Common myeloid progenitor, CD34-positive (primary cell): ENCODE measurements at places on chromosomes 2 and 18.

- H3K4me1 ChIP-seq: no peaks in the 10 kb centered on the region
- H3K4me3 ChIP-seq: no peak overlapping the region
- H3K36me3 ChIP-seq: no peaks in the 10 kb centered on the region
- H3K27ac ChIP-seq: no peak overlapping the region
- DNase-seq: no peak
- H3K27me3 ChIP-seq: no peaks in the 10 kb centered on the region
Observed at GRCh38 chr18:56353663-56354260, 284.6 kb downstream of the TXNL1 start.

- no peak overlapping the region for H3K4me3 ChIP-seq
- no peaks in the 10 kb centered on the region for H3K4me1 ChIP-seq
- H3K36me3 ChIP-seq: peaks cover 3% of the 10 kb centered on the region
- DNase-seq: no peak
Observed at GRCh38 chr2:135557530-135557929, 26.2 kb downstream of the R3HDM1 start.

GRCh38 chr2:77521931-77522470 lies at the start of gene LRRTM4:
Gene LRRTM4, minus strand, starts transcription at chr2:77522376.
- no peak for DNase-seq
- no peak within 1 kb of the TSS for H3K27ac ChIP-seq
- peaks cover 15% of the 10 kb centered on the region for H3K27me3 ChIP-seq
- no peak within 1 kb of the TSS for H3K4me3 ChIP-seq
- H3K4me1 ChIP-seq: no peaks in the 10 kb centered on the region
- no peaks in the 10 kb centered on the region for H3K36me3 ChIP-seq

GRCh38 chr2:125730921-125731320 lies 925.0 kb upstream of the GYPC start:
- no peaks in the 10 kb centered on the region for H3K27me3 ChIP-seq
- no peaks in the 10 kb centered on the region for H3K4me1 ChIP-seq
- H3K27ac ChIP-seq: no peak overlapping the region
- H3K36me3 ChIP-seq: no peaks in the 10 kb centered on the region
- no peak overlapping the region for H3K4me3 ChIP-seq

DNA sequence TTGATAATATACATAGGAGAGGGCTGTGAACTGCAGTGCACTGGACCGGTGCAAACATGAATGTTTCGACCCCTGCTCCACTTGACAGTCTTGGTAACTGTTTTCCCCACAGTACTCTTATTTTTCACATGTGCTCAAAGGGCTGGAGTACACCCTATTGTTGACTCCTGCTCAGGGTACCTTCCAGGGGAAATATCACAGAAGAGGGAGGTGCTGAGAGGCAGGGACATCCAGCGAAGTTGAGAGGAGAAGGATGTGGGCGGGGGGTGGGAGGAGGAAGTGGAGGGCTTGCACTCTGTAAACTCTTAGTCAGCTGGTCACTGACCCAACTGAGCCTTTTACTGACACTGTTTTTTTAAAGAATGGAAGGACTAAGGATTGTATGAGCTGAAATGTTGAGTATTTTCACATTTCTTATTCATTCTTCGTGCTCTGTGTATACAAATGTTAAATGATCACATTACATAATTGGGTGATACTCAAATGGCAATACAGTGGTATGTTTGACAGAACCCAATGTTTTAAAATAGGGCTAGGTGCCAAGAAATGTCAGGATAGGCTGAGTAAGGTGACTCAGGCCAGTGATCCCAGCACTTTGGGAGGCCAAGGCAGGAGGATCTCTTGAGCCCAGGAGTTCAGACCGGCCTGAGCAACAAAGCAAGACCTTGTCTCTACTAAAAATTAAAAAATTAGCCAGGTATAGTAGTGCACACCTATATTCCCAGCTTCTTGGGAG lies 10.0 kb downstream of the INPP4A start:
- H3K4me3 ChIP-seq: no peak overlapping the region
- peaks cover 5% of the 10 kb centered on the region for H3K36me3 ChIP-seq
- no peak overlapping the region for H3K27ac ChIP-seq
- peaks cover 50% of the 10 kb centered on the region for H3K4me1 ChIP-seq

- no peak for DNase-seq
- H3K27ac ChIP-seq: no peak overlapping the region
- H3K36me3 ChIP-seq: no peaks in the 10 kb centered on the region
Observed at GRCh38 chr2:21356086-21356856, 232.5 kb downstream of the TDRD15 start.

- H3K36me3 ChIP-seq: no peaks in the 10 kb centered on the region
- no peak overlapping the region for H3K27ac ChIP-seq
- no peak overlapping the region for H3K4me3 ChIP-seq
- DNase-seq: peak; percentile 18
- no peaks in the 10 kb centered on the region for H3K27me3 ChIP-seq
- H3K4me1 ChIP-seq: no peaks in the 10 kb centered on the region
Observed at GRCh38 chr18:62182220-62182619, 4.6 kb downstream of the PIGN start.

DNA sequence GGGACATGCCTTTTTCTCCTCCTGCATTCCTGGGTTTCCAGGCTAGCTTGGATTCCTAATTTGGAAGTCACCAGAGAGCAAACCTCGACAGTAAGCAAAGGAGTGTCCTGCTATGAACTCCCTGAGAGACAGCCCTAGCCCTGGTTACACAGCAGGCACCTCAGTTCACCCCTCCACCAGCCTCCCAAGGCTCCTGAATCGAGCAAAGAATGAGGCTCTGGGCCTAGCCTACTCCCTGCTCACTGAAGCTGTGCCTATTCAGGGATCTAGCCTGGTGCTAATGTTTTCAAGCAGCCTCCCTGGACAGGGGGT lies 66.7 kb upstream of the RMDN2 start:
- no peak for DNase-seq
- no peaks in the 10 kb centered on the region for H3K36me3 ChIP-seq
- H3K4me1 ChIP-seq: peaks cover 35% of the 10 kb centered on the region
- no peak overlapping the region for H3K27ac ChIP-seq
- no peaks in the 10 kb centered on the region for H3K27me3 ChIP-seq

GRCh38 chr18:13051950-13052349 lies 60.8 kb downstream of the CEP192 start:
- H3K27ac ChIP-seq: no peak overlapping the region
- peak; percentile 84 for DNase-seq

GRCh38 chr18:48202350-48203260 lies 206.6 kb downstream of the ZBTB7C start:
- no peaks in the 10 kb centered on the region for H3K36me3 ChIP-seq
- no peak overlapping the region for H3K4me3 ChIP-seq
- no peaks in the 10 kb centered on the region for H3K4me1 ChIP-seq
- no peak for DNase-seq

GRCh38 chr2:120343433-120344105 lies 2.4 kb upstream of the INHBB start:
- H3K27me3 ChIP-seq: peaks cover 96% of the 10 kb centered on the region
- no peak overlapping the region for H3K4me3 ChIP-seq
- DNase-seq: peak; percentile 77
- no peaks in the 10 kb centered on the region for H3K36me3 ChIP-seq

GRCh38 chr18:61388010-61388409 lies 54.8 kb downstream of the CDH20 start:
- no peak for DNase-seq
- H3K4me1 ChIP-seq: no peaks in the 10 kb centered on the region
- no peak overlapping the region for H3K4me3 ChIP-seq
- no peaks in the 10 kb centered on the region for H3K36me3 ChIP-seq

- no peaks in the 10 kb centered on the region for H3K27me3 ChIP-seq
- no peaks in the 10 kb centered on the region for H3K4me1 ChIP-seq
- no peak overlapping the region for H3K4me3 ChIP-seq
- H3K36me3 ChIP-seq: peaks cover 18% of the 10 kb centered on the region
Observed at GRCh38 chr2:127064642-127065250, 42.2 kb downstream of the BIN1 start.

DNA sequence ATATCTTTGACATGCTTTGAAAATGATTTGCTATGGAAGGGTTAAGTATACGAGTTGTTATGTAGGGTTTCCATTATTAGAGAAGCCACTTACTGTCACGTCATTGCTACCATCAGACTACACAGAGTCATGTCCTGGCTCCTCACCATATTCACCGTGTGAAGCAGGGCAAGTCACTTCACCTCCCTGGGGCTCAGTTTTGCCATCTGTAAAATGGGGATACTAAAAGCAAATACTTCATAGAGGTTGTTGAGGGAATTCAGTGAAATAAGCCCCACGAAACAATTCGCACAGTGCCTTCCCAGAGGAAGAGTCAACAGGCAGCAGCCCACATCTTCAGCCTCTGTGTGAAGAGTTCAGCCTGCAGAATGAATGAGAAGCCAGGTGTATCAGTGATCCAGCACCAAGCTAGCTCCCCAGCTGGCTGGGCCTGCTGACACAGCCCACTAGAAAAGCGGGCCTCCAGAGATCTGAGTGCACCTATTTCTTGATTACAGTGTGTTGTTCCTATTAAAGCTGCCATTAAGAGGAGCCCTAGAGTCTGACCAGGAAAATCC lies 3.4 kb downstream of the DIPK1C start:
- H3K4me1 ChIP-seq: peaks cover 16% of the 10 kb centered on the region
- peaks cover 25% of the 10 kb centered on the region for H3K27me3 ChIP-seq
- H3K27ac ChIP-seq: no peak overlapping the region

DNA sequence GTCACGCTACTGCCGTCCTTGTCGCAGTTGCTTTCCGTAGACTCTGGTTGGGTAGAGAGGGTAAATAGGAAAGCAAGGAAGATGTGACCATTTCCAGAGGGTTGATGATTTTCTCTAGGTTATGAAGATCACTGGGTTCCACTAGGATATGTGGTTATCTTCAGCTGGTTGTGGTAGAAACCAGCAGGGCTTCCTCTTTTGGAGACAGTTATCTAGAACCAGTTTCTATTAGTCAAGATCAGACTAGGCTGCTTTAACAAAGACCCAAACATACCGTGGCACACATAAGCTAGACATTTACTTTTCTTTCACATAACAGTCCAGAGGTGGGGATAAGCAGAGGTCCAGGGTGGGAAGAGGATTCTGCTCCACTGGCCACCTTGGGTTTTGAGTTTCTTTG lies 59.6 kb downstream of the FASTKD2 start:
- no peaks in the 10 kb centered on the region for H3K36me3 ChIP-seq

- H3K4me3 ChIP-seq: peak overlapping the region; percentile 37
- no peak overlapping the region for H3K27ac ChIP-seq
- H3K36me3 ChIP-seq: no peaks in the 10 kb centered on the region
- peaks cover 51% of the 10 kb centered on the region for H3K27me3 ChIP-seq
- no peak for DNase-seq
- H3K4me1 ChIP-seq: peaks cover 37% of the 10 kb centered on the region
Observed at GRCh38 chr18:22169889-22170420, 566 bp downstream of the GATA6 start.

GRCh38 chr2:71166812-71167211 lies 36.4 kb downstream of the MPHOSPH10 start:
- no peaks in the 10 kb centered on the region for H3K4me1 ChIP-seq
- no peaks in the 10 kb centered on the region for H3K36me3 ChIP-seq
- DNase-seq: no peak
- no peak overlapping the region for H3K27ac ChIP-seq

GRCh38 chr2:64331114-64331645 lies 122.8 kb upstream of the LGALSL start:
- H3K27me3 ChIP-seq: no peaks in the 10 kb centered on the region
- no peak for DNase-seq
- H3K4me1 ChIP-seq: peaks cover 20% of the 10 kb centered on the region
- no peaks in the 10 kb centered on the region for H3K36me3 ChIP-seq
- no peak overlapping the region for H3K27ac ChIP-seq

- no peak for DNase-seq
- no peaks in the 10 kb centered on the region for H3K36me3 ChIP-seq
- H3K27me3 ChIP-seq: no peaks in the 10 kb centered on the region
- no peaks in the 10 kb centered on the region for H3K4me1 ChIP-seq
Observed at GRCh38 chr2:8412586-8412985, 269.3 kb upstream of the ID2 start.

- peak; percentile 90 for DNase-seq
- H3K27me3 ChIP-seq: no peaks in the 10 kb centered on the region
- peak overlapping the region; percentile 82 for H3K27ac ChIP-seq
- peaks cover 23% of the 10 kb centered on the region for H3K4me1 ChIP-seq
- no peaks in the 10 kb centered on the region for H3K36me3 ChIP-seq
Observed at GRCh38 chr2:97673915-97674283, 4.4 kb downstream of the C2orf92 start.

DNA sequence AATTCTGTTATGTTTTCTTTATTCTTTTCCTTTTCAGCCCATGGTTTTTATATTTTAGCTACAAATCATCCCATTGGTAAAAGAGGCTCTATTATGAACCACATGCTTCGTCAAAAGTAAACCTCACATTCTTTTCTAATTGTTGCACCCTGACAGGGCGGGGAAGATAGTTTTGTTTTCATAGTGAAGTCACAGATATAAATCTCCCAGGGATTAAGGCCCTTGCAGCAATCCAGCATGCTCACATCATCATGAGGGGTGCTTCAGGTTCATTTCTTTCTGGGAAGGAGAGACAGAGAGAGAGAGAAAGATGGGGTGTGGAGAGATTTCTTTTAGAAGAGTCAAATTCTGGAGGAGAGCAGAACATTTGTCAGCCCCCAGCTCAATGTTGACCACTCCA lies 124.5 kb upstream of the CDC42EP3 start:
- no peak for DNase-seq
- no peak overlapping the region for H3K27ac ChIP-seq
- H3K36me3 ChIP-seq: no peaks in the 10 kb centered on the region
- no peak overlapping the region for H3K4me3 ChIP-seq
- H3K27me3 ChIP-seq: no peaks in the 10 kb centered on the region

- H3K4me3 ChIP-seq: no peak overlapping the region
- no peaks in the 10 kb centered on the region for H3K4me1 ChIP-seq
- no peak for DNase-seq
- H3K36me3 ChIP-seq: no peaks in the 10 kb centered on the region
Observed at GRCh38 chr2:56971383-56971974, 787.7 kb downstream of the CCDC85A start.

DNA sequence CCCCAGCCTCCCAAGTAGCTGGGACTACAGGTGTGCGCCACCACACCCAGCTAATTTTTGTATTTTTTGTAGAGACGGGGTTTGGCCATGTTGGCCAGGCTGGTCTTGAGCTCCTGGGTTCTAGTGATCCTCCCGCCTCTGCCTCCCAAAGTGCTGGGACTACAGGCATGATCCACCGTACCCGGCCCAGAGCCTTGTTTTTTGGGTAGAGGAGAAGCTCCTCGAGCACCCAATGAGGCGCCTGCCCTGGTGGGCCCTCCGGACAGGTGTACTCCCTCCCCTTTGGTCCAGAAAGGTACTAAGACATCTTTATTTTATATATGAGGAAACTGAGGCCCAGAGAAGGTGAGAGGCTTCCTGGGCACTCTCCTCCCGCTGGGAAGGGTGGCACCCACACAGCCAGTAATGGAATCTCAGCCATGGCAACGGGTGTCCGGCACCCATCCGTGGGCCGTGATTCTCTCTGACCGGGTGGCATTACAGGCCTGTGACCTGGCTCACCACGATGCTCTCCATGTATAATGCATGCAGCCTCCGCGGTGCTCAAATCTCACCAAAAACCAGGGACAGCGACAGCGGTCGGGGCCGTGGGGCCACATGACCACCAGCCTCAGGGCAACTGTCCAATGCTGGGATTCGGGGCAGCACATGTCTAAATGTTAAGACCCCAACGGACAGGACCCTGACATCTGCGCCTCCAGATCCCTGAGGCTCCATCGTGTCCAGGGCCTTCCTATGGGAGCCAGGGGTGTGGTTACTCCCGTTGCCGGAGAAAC lies 16.8 kb upstream of the KLHL30 start:
- DNase-seq: no peak
- no peaks in the 10 kb centered on the region for H3K27me3 ChIP-seq
- no peaks in the 10 kb centered on the region for H3K36me3 ChIP-seq
- H3K4me1 ChIP-seq: no peaks in the 10 kb centered on the region
- H3K4me3 ChIP-seq: no peak overlapping the region
